ENCODE measurements at places on chromosomes 12 and 14.

DNA sequence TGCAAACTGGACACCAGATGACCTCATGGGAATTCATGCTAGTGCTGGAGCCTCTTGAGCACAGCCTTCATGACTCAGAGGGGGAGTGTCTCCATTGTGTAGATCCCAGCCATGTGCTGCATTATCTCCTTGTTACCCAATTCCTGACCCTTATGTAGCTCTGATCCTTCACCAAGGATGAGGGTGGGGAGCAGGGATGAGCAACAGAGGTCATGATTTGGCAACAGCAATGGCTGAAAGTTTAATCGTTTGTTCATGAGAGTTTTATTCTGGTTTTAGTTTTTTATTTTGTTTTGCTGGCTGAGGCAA is 9.5 kb upstream of the BDKRB1 start:
- DNase-seq = peak; percentile 1

- DNase-seq = no peak
These were observed 10.2 kb downstream of the TPCN1 start for GRCh38 chr12:113231235-113232088.

DNA sequence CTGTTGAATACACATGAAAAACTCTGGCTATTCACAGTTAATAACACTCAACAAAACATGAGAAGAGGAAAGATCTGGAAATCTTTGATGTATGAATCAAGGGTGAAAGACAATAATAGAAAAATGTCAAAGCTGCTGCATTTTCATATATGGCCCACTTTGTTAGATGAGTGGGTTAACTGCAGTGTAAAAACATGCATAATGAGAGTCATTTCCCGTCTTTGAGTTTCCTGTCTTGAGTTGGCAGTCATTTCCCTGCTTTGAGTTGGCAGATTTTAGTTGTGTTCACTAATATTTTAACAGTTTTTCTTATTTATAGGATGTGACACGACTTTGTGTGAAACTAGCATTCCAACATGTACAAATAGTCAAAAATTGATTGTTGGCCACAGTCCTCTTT is 87.9 kb upstream of the PTPRQ start:
- DNase-seq = no peak

GRCh38 chr12:110809149-110809548 is 37.6 kb upstream of the CCDC63 start:
- no peak for DNase-seq

DNA sequence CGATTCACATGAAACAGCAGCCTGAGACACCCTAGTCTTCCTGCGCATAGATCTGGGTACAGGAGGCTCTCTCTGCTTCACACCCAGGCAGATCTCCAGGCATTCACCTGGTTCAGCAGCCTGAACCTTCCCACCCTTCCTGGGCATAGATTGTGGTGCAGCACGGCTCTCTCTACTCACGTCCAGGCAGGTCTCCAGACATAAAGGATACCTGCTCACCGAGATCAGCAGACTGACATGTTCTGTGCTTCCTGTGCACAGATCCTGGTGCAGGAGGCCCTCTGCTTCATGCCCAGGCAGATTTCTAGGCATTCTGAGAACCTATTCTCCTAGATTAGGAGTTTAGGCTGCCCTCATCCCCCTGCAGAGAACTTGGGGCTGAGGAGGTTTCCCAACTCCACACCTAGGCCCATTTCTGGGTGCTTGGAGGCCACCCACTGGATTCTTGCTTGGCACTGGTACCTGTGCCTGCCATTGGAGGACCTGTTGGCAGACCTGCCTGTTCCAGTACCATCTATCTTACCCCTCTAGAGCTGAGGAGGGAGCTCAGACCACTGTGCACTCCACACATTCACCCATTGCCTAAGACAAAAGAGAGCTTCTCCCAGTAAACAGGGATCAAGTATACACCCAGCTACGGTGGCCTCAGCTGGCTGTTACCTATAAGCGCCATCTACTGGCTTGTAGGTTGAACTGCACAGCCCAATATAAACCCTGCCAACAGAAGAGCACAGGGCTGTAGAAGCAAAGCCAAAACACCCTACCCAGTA is 28.0 kb upstream of the GARIN6 start:
- DNase-seq = peak; percentile 71

GRCh38 chr12:104023710-104024109 is 26.3 kb downstream of the GLT8D2 start:
- DNase-seq = no peak

GRCh38 chr14:31895206-31895605 is 181.9 kb upstream of the ARHGAP5 start:
- DNase-seq = no peak

GRCh38 chr12:77488041-77488620 is 342.6 kb upstream of the NAV3 start:
- no peak for DNase-seq

Measured in OCI-M1 (cell line).